ENCODE measurements at places on chromosomes 7 and 10.

- no peak for DNase-seq
Measured at GRCh38 chr10:79488336-79488735, 24.0 kb upstream of the EIF5AL1 start.

- DNase-seq = no peak
Measured at GRCh38 chr7:34107276-34107675, 201.9 kb downstream of the BMPER start.

GRCh38 chr7:98341106-98341505, 59.6 kb downstream of the BRI3 start:
- no peak for DNase-seq

- DNase-seq = no peak
Measured at GRCh38 chr10:70849582-70850016, 33.9 kb downstream of the SGPL1 start.

DNA sequence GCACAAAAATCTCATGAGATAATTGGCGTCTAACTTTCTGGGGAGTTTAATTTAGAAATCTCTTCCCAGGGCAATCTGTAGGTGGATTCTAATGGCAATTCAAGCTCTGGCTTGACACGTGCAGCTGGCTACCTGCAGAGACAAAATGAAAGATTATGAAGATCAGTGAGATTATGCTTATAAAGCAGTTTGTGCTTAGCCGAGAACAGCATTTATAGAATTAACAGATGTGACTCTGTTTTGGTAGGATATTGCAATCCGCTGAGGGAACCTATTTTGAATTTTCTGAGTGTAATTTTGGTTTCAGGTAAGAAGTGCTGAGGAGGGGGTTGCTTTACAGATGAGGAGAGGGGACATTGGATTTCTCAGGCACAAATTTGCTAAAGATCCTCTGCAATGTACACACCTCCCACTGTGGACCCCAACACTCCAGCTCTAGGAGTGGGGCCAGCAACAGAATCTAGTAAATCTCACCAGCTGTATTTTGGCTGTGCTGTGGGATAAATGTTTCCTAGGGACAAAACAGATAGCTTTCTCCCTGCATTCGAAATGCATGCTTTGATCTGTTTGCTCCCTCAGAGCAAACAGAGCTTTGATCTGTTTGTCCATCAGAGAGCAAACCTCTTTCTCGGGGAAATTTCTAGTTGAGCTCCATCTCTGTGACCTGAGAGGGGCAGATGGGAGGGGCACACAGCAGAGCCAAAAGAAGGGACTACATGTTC, 7.4 kb downstream of the GJD4 start:
- no peak for DNase-seq

DNA sequence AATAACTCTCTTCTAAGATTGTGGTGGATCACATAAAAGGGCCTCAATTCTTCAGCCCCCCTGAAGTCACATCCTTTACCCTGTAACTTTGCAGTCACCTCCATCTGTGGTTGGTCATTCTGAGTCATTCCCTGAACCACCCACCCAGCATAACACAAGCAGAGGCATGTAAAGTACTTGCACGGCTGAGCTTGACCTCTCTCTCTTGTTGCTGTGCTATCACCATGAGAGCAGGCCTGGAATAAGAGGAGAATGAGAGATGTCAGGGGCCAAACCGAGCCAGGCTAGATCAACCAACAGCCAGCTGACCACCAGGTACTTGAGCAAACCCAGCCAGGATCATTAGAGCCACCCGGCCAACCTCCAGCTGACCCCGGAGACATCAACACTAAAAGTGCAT, 13.5 kb upstream of the STK17A start:
- no peak for DNase-seq

- no peak for DNase-seq
Measured at GRCh38 chr7:47351233-47352154, 230.4 kb downstream of the TNS3 start.

- peak; percentile 33 for DNase-seq
Measured at GRCh38 chr10:7258948-7259523, 151.8 kb downstream of the SFMBT2 start.

DNA sequence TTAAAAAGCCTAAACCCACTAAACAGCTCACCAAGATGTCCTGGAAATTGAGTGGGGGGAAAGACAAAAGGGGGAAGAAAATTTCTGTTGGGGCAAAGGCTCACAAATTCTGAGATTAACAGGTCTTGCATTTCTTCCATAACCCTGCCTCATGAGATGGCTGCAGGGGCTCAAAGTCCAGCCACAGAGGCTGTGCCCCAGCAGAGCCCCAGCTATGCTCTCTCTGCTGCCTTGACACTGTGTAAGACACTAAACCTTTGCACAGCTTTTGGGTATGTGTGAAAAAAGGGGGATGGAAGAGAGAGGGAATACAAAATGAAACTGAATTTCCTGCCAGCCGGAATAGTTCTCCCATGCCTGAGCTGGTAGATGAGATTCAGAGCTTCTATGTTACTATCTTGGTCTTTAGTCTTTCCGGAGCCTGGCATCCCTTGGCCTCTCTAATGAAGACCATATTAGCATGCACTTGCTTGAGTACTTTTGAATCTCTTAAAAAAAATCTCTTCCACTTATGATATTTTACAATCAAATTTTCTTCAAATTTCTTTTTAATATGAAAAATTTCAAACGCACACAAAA, 240.0 kb upstream of the IMMP2L start:
- no peak for DNase-seq

DNA sequence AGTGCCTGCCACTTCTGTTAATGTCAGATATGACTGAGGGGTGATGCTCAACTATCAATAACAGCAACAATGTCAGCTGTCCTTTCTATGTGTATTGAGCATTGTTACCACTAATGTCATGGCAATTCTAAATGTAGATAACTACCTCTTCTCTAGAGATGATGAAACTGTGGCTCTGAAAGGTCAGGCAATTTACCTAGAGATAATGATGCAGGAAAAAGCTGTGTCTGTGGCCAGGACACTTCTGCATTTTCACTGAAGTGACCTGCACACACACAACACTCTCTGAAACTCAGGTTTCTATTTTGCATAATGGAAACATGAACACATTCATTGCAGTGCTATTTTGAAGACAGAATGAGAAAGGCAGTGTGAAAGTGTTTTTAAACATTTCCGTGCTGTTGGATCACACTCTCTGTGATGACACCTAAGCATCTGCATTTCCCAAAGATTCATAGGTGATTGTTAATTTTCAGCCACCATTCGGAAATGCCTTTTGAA, 148.2 kb downstream of the KCND2 start:
- no peak for DNase-seq

All from stimulated activated CD4-positive, alpha-beta T cell treated with anti-CD3 and anti-CD28 coated beads, Interleukin-2, amount 100 ng/mL, for 48 hours (primary cell).